Right ventricle myocardium superior (tissue), 1 donor: ENCODE measurements at places on chromosomes 5 and 9. TPM values are rescaled to one million over a fixed set of nuclear protein-coding genes. Genes with fewer than 3 reads are reported as not detected.

The TMOD1 gene
- total RNA-seq = 192 TPM

The NMRK1 gene
- 17.3 TPM for total RNA-seq

The WDR38 gene
- not detected for total RNA-seq

GRCh38 chr5:94751460-94751859, 133.0 kb downstream of the SLF1 start:
- DNase-seq = no peak

DNA sequence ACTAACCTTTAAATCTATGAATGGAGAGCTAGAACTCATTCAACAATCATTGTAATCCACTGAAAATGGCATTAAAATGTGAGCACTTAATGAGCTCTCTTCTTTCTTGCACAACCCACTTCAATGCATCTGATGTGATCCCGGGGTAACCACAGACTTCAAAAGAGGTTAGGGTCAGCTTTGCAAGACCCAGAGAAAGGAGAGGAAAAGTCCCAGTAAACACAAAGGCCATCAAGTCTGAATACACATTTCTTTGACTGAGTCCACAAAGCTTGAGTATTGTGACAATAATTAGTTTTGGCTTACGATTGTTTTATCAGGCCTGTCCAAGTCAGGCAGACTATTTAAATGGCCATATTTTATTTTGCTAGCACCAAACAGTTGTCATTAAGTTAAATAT, 148.8 kb upstream of the ZNF608 start:
- DNase-seq = no peak

DNA sequence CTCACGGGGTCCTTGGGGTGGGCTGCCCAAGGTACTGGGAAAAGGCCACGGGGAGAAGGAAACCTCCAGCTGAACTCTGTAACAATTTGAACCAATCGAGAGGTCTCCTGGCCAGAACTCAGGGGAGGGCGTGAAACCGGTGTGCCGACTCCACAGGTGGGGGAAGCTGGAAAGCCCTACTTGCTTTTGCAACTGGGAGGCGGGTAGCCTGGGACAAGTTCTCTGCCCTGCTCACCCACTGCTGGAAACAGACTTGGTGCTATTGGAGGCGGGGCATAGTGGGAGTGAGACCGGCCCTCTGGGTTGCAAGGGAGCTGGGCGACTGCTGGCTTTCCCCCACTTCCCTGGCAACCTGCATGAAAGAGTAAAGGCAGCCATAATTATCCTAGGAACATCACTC, 73.2 kb upstream of the SLIT3 start:
- no peak for DNase-seq

- DNase-seq = peak; percentile 89
Observed at GRCh38 chr9:121735793-121736770, 84.6 kb downstream of the DAB2IP start.

GRCh38 chr5:133353741-133354140, 258.6 kb downstream of the FSTL4 start:
- no peak for DNase-seq

DNA sequence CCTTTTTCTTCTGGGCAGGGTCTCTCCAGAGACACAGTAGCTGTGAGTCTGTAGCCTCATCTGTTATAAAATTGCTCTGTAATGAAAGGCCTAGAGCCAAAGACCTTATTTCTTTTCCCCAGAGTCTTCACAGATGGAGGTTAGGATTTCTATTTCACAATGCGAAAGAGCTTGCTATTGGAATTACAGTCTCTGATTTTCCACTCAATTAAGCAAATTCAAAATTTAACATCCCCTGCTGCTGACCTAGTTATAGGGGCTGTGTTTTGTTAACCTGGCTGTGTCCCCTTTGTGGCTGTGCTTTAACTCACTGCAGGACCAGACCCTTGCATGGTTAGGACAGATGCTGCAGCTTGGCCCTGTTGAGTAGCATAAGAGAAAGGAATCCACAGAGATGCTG, 190.3 kb upstream of the NMUR2 start:
- DNase-seq = no peak
